ENCODE measurements at places on chromosomes 1 and 21.

DNA sequence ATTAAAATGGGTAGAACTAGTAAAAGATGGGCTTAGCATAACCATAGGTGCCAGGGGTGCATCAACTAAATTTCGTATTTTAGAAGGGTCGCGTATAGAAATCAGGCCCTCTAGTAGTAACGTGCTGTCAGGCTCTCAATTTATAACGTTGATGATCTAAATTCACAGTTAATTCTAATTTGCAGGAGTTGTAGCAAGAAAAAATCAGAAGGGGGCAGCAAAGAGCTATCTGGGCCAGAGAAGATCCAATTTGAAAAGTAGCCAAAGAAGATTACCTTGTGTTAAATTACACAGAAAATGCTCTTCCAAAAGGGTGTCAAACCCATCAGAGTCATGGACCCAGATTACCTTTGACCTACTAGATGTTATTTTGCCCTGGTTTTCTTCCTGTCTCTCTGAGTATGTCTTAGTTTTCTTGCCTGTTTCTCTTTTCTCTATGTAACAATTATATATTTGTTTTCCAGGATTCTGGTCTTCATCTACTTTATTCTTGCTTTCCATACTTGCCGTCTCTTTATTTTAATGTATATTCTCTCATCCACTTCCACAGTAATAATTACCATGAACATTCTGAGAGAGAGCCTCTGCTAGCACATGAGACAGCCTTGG lies 1030.9 kb downstream of the AMY1C start:
- DNase-seq = no peak

DNA sequence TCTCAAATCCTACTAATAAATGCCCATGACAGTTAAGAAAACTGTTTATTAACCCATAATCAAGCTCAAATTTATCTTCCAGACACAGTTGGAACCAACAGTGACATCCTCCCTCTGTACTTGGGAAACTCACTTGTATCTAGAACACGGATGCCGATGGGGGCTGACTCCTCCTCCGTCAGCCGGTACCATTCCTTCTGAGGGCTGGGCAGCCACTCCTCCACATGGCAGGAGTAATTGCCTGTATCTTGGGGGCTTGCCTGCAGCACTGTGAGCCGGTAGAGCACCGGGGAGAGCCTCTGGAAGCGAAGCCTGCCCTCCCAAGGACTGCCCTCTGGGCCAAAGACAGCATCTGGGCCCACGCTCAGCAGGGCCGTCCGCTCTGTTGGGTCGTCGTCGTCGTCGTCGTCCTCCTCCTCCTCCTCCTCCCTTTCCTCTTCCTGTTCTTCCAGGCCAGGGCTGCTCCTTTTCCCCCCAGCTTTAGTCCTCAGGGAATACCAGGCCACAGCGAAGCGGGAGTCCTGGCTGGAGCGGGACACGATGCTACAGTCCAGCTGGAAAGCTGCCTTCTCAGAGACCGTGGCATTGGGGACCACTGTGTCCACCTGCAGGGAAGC lies 8.5 kb upstream of the CD58 start:
- no peak for DNase-seq

- no peak for DNase-seq
Observed at GRCh38 chr1:36768486-36769178, 265.7 kb downstream of the GRIK3 start.

DNA sequence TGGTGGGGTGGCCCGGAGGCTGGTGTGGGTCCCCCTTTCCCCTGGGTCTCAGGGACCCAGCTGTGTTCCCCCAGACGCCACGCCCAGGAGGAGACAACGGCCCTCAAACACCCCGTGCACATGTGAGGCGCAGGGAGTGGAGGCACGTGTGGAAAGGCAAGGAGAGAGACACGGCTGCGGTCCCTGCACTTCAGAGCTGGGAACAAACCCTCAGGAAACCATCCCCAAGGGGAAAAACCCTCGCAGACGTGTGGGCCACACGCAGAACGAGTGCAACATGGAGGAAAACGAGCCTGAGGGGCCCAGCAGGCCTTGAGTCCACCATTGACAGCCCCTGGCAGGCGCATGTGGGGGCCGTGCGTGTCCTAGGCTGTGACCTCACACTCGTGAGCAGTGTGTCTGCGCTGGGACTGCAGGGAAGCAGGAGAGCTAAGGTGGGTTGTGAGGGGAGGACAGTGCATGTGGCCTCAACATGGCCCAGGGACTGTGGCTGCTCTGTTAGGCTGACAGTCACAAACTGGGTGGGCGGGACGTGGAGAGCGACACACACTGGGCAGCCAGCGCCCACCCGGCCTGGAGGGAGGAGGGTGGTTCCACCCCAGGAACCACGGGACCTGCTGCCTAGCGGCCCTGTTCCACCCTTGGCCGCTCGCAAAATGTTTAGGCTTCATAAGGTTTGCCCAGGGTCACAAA lies 20.0 kb downstream of the ITGB2 start:
- DNase-seq = no peak

DNA sequence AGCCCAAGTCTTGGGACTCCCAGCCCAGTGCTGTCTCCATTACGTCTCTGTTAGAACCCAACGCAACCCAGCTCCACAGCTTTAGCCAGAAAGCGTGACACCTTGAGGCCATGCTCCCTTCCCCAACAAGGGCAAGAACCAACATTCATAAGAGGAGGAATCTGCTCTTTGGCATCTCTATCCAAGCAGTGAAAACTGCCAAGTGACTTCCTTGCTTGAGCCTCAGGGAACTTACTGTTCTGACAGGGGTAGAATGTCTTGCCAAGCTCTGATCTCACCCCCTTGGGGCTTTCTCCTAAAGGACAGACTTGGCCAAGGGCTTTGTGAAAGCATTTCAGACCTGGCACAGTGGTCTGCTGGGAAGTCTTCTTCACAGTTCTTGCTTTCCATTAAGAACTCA lies 56.6 kb downstream of the SYT6 start:
- DNase-seq = no peak

DNA sequence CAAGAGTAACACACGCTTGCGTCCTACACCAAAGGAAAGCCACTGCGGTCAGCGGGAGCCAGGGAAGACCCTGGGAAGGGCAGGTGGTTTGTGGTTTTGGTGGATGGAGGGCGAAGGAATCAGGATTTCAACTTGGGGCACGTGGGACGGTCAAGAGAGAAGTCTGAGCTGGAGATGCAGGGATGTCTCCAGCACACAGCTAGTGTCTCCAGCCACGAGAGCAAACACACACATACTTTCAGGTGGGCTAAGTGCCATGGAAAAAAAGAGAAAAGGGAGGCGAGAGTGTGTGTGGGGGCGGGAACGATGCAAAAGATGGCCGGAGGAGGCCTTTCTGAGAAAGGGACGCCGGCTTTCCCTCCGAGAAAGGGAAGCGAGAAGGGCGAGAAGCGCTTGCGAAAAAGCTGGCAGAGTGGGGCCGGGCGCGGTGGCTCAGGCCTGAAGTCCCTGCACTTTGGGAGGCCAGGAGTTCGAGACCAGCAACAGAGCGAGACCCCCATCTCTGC lies 1.4 kb upstream of the SRRM1 start:
- peak; percentile 37 for DNase-seq

GRCh38 chr1:183711741-183712361 lies 58.7 kb upstream of the APOBEC4 start:
- no peak for DNase-seq

GRCh38 chr1:205504311-205505075 lies at the start of gene CDK18:
Gene CDK18, plus strand, starts transcription at chr1:205504669. Its CDS starts 18,499 bp downstream, at chr1:205523168.
- DNase-seq = peak; percentile 62

- no peak for DNase-seq
Observed at GRCh38 chr1:57934745-57935144, 510.9 kb upstream of the DAB1 start.

- DNase-seq = no peak
Observed at GRCh38 chr1:234604495-234605398, 5.2 kb downstream of the IRF2BP2 start.

- DNase-seq = no peak
Observed at GRCh38 chr1:196954778-196955177, 11.2 kb downstream of the CFHR2 start.

- DNase-seq = no peak
Observed at GRCh38 chr1:223201967-223202366, 58.9 kb upstream of the TLR5 start.

DNA sequence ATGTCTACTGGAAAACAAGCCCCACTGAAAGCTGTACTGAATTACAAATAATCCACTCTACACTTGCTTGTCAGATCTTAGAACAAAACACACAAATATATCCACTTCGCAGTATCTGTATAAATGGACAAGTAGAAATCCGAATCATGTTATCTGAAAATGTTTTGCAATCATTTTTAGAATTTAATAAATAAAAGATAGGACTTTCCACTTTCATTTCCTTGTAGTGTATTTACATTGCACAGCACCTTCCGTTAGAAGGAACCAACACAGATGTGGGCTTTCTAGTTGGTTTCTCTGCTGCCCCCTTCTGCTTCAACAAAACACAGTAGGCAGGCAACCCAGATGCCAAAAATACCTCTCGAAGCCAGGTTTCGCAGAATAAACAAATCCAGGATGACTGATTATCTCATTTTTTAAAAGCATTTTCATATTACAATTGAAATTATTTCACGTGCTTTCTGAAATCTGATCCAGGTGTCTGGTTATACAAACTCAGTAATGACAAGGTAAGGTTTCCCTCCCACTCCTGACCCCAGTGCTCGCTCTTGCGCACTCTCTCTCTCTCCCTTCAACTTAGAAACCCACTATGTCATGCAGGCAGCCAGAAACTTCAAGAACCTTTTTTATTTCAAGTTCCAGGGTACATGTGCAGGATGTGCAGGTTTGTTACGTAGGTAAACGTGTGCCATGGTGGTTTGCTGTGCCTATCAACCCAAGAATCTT lies 389.9 kb downstream of the SMYD3 start:
- peak; percentile 61 for DNase-seq

DNA sequence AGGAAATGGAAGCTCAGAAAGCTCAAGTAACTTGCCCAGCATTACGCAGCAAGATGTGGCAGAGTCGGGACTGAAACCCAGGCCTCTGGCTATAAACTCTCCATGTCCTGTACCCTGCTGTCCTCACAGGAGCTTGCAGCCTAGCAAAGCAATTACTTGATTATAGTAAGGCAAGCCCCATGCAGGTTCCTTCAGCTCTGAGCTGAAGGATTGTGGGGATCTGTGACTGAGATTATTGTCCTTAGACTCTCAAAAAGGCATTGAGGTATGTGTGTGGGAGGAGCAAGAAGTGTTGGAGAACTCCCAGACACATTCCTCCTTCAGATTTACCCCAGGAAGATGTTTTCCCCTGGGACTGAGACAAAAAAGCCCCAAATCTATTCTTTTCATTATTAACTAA lies 124.0 kb upstream of the SPATA6 start:
- no peak for DNase-seq

DNA sequence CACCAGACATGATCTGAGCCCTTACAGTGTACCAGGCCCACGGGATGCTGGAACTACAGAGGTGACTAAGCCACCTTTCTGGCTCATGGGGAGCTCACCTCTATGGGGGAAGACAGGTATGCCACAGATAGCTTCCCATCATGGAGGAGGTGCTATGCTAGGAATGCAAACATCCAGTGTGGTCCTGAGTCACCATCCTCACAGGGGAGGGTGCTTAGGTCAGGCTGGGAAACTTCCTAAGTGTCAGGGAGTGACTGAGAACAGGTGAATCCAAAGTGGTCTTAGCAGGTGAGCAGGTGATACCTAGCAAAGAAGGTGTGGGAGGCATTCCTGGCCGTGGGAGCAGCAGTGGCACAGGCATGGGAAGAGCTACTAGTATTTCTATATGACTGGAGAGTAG lies 8.6 kb upstream of the RASSF5 start:
- no peak for DNase-seq

DNA sequence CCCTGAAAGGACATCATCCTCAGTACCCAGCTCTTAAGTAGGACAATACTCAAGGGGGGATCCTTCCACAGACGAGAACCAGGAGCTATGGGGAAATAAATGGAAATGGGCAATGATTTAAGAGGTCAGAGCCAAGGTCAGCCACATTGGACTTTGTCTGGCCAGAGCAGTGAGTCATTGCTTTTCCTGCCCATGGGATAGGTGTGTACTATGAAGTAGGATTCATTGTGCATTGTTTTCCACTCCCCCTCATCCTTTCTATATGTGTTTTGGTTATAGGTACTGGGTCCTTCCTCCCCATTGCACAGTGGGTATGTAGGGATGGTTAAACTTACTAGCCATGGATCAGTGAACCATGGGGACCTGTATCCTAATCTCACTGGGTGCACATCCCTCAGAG lies 328.9 kb upstream of the USP25 start:
- no peak for DNase-seq

- no peak for DNase-seq
Observed at GRCh38 chr1:24216276-24217074, 29.4 kb upstream of the IFNLR1 start.

GRCh38 chr21:42468491-42469131 lies 27.4 kb downstream of the RSPH1 start:
- no peak for DNase-seq

GRCh38 chr1:189500778-189501177 lies 976.9 kb downstream of the BRINP3 start:
- DNase-seq = no peak
